CD4-positive, alpha-beta T cell treated with Interleukin-10 for 1 hour (primary cell): ENCODE measurements at places on chromosomes 1 and 21.

GRCh38 chr1:171141688-171142415 is 43.2 kb upstream of the FMO2 start:
- no peak for DNase-seq

- no peak for DNase-seq
Measured at GRCh38 chr1:18868354-18868753, 8.9 kb upstream of the TAS1R2 start.

DNA sequence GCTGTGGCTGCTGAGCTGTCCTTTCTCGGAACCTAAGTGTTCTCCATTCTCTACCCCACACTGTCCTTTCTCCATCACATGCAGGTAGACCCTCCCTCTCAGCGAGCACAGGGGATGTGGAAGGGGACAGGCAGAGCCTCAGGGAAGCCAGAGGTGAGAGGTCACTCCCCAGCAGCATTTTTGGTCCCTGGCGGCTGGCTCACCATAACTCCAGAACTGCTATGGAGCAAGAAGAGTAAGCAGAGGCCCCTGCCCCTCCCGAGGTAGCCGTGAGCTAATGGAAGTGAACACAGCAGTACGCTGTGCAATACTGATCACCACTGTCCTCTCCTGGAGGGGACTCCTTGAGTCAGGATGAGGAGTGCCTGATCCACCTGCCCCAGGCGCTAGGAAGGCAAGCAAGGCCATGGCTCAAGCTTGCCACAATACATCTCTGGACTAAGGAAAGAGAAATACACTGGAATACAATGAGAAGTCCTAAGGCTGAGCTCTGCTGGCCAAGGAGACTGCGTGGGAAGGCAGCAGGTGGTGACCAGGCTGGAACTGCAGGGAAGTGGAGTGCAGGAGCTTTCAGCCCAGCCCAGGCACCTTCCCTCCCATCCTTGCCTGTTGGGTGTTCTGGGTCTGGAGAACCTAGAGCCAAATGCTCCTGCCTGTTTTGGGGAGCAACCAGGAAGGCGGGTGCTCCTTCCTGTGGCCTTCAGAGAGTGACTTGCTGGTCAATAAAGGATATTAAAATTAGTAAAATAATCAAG is 96.2 kb downstream of the LAMC2 start:
- DNase-seq: no peak

GRCh38 chr1:25103164-25103795 is 129.0 kb downstream of the SYF2 start:
- DNase-seq: no peak

- DNase-seq: no peak
Measured at GRCh38 chr1:223710179-223711133, 1.9 kb upstream of the CAPN2 start.

GRCh38 chr1:18253093-18253492 is 145.5 kb downstream of the IGSF21 start:
- no peak for DNase-seq

- DNase-seq: no peak
Measured at GRCh38 chr1:235910357-235911299, 43.9 kb upstream of the LYST start.

- DNase-seq: peak; percentile 76
Measured at GRCh38 chr1:28359592-28360239, 9.8 kb upstream of the PHACTR4 start.

DNA sequence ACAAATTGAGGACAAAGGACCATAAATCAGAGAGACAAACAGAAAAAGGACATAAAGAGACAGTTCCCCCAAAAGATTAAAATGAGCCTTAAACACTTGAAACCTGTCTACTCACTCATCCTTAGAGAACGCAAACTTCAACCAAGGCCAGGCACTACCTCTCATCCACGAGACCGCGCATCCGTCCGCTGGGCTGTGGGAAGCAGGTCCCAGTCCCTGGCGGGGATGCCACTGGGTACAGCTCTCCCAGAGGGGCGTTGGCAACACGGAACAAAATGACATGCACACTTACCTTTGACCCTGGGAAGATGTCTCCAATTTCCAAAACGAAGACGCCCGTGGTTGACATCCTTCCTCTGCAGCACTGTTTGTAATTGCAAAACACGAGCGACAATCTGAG is 16.5 kb upstream of the ADARB1 start:
- DNase-seq: no peak

DNA sequence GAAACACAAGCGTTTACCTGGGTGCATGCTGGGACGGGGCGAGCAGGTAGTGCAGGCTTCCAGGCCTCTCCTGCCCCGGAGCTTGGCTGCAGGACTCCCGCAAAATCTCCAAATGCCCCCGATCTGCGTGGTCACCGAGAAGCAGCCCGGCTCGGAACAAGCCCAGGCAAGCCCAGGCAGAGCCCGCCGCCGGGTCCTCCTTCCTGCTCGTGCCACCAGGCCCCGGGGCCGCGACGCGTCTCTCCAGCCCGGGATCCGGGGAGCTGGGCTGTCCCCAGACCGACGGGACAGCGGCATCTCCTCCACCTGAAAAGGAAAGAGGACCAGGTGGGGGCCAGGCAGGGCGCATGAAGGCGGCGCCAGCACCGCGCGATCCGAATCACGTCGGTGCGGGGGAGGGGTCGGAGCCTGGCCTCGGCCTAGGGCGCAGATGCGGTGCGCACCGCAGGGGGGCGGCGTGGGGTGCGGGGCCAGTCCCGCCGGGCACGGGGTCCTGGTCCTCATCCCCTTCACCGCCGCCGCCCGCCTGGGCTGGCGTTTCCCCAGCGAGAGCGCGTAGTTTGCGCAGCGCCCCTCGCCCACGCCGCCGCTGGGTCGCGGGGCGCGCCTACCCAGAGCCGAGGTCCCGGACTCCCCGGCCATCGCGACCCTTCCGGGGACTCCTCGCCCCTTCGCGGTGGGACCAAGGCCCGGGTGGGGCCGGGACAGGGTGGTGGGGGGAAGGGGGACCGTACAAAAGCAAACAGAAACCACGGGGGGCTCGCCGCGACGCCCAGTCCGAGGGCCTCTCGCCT is 52.4 kb upstream of the H6PD start:
- DNase-seq: peak; percentile 8

DNA sequence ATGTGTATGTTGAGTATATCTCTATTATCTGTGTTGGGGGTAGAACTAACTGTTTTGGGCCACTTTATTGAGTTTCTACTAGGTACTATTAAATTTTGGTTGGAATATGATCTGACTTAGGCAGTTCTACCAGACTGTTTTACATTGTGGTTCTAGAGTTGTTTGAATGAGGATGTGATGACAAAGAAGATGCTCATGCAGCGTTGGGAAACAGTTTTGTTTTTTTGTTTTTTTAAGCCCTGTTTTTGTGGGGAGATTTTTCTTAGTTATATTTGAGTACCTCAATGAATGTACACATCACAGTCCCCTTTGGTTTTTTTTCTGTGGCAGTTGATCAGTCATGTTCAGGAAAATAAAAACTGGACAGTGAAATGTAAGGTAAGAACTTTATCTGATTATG is 40.1 kb downstream of the TMED5 start:
- no peak for DNase-seq

DNA sequence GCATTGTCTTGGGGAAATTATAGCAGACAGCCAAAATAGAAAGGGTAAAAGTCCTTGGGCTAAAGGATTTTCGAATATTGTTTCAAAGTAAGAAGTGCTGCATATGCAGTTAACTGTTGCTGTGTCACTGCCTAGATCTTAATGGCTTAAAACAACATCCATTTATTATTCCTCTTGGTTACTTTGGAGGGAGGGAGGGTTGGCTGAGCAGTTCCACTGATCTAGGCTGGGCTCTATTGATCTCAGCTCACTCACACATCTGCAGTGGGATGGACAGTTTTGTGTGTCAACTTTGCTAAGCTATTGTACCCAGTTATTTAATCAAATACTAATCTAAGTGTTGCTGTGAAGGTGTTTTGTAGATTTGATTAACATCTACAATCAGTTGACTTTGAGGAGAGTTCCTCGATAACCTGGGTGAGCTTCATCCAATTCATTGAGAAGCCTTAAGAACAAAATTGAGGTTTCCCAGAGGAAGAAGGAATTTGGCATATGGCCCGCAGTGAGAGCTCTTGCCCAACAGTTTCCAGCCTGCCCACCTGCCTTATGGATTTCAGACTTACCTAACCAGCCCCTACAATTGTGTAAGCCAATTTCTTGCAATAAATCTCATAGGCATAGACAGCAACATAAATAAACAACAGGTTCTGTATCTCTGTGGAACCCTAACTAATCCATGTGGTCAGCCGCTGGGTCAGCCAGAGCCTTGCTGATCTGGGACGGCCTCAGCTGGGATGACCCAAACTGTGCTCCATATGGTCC is 187.3 kb downstream of the AK5 start:
- DNase-seq: no peak

DNA sequence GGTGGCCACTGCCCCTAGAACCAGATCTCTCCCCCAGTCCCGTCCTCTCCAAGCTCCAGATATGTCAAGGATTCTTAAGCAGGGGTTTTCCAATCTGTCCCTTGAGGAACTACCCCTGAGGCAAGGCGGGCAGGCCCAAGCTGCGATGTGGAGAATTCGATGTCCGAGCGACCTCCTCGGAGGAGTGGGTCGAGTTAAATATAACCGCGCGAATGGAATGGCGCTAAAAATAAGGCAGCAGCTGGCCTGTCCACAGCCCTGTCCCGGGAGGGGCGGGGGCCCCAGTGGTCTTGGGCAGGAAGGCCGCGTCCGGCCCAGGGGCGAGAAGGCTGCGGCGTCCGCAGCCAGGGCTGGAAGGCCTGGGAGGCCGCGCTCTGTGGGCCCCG is 5.8 kb upstream of the FOXD3 start:
- DNase-seq: no peak

GRCh38 chr21:16514316-16514715 is 784.5 kb downstream of the USP25 start:
- no peak for DNase-seq

DNA sequence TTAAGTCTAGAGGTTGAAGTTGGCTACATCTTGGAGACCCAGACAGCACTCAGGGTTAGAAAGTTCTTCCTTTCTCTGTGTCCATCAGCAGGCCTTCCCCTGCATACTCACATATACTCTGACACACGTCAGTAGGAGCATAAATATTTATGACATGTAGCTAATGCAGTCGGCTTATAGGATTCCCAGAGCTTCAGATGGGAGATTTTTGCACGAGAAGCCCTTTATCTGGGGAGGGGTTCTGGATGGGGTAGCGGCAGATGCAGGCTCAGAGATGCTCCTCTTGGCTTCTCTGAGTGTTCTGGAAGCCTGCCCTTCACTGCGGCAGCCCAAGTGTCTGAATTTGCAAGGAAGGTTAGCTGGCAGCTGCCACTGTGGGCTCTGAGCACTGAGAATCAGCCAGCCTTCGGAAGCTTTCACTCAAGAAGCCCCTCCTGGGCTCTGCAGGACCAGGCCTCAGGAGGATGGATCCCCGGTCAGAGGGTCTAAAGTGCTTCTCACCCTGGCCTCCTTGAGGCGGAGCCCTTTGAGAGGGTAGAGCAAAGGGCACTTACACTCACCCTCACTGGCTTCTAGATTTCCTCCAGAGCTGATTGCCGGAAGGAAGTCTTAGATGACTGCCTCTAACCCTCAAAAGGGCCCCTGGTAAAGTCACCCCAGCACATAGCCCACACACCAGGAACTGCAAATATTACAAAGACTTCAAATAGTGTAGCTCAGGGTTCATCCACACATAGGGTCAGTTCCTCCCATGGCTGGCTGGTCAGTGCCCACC is 68.1 kb upstream of the NFASC start:
- no peak for DNase-seq

DNA sequence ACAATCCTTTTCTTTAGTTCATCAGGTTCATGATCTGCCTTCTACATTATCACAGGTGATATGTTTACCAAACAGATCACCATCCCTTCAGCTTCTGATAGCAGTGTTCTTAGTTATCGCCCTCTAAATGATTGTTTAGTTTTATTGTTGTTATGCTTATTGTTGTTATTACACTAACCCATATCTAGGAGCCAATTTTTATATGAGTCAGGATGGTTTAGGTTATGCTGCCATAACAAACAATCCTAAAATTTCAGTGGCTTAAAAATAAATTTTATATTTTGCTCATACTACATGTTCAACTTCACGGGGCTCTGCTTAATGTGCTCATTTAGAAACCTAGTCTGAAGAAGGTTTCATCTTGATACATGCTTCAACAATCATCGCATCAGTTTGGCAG is 4.4 kb upstream of the JUN start:
- no peak for DNase-seq

GRCh38 chr1:229474509-229474908 is 33.6 kb downstream of the NUP133 start:
- DNase-seq: no peak

GRCh38 chr1:9797049-9797448 is 26.7 kb downstream of the CLSTN1 start:
- no peak for DNase-seq

GRCh38 chr1:31904339-31905092 is 33.7 kb downstream of the PTP4A2 start:
- no peak for DNase-seq

GRCh38 chr21:35451276-35451675 is 402.2 kb upstream of the RUNX1 start:
- DNase-seq: no peak

- DNase-seq: no peak
Measured at GRCh38 chr1:25647106-25647505, 30.5 kb downstream of the MAN1C1 start.

DNA sequence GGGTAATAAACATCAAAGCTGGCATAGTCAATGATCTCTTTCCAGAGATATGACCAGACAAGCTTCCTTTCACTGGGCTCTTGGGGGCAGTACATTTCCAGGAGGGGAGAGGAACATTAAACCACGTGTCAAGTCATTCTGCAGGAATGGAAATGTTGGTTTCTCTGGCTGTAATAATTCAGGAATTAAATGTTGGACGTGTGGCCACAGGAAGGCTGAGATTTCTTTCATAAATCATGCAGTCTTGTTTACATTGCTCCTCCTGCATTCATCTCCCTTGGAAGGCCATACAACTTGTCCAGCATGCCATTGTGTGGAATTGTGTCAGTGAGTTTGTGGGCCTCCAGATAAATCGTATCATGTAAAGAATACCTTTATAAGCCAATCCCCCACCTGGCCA is 259.2 kb downstream of the ADGRL2 start:
- DNase-seq: no peak

DNA sequence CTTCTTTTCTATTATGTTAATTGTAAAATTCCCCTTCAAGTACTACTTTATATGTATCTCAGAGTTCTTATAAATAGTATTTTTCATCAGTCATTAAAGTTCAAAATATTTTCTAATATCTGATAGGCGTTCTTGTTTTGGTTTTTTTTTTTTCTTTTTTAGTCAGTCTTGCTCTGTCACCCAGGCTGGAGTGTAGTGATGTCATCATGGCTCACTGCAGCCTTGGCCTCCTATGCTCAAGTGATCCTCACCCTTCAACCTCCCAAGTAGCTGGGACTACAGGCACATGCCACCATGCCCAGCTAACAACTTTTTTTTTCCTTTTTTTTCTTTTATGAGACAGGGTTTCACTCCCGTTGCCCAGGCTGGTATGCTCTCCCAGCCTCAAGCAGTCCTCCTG is 27.3 kb downstream of the AGMAT start:
- no peak for DNase-seq

DNA sequence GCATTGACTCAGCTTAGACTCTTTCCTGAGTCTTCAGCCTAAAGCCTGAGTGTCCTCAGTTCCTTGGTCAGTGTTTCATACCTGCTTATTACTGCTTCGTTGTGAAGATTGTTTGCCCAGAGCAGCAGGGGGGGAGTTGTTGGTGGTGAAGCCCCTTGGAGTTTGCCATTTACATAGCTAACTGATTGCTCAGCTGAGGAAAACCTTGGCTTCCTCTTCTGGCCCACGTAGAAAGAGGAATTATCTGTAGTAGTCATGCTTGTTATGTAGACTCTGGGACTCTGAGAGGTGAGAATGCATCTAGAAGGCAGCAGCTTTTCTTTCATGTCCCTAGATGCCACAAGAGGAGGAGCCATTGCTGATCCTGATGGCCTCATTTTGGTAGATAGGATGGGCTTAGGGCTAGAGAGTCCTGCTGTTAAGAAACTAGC is 125.9 kb downstream of the MAST2 start:
- DNase-seq: no peak

GRCh38 chr1:63967901-63968300 is 194.1 kb downstream of the ROR1 start:
- DNase-seq: no peak
